Stimulated activated CD8-positive, alpha-beta memory T cell treated with anti-CD3 and anti-CD28 coated beads, Interleukin-15, amount 100 ng/mL, for 4 hours (primary cell): ENCODE measurements at places on chromosomes 4 and X.

GRCh38 chr4:64564126-64564525, 154.9 kb upstream of the TECRL start:
- no peak for DNase-seq

DNA sequence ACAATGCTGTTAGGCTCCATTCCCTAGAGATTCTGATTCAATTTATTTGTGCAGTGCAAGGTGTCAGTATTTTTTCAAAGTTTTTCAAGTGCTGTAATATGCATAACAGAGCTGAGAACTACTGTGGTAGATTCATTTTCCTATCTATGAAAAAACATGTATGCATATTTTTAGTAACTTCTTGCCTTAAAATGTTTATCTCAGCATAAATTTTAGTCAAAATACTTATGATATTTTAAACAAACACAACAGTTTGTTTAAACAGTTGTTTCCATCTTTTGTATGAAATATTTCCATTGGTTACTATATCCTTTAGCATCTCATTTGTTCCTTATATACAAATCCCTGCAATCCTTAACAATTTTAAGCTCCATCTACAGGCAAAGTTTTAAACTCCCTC, 624.8 kb upstream of the ADGRL3 start:
- DNase-seq: no peak

DNA sequence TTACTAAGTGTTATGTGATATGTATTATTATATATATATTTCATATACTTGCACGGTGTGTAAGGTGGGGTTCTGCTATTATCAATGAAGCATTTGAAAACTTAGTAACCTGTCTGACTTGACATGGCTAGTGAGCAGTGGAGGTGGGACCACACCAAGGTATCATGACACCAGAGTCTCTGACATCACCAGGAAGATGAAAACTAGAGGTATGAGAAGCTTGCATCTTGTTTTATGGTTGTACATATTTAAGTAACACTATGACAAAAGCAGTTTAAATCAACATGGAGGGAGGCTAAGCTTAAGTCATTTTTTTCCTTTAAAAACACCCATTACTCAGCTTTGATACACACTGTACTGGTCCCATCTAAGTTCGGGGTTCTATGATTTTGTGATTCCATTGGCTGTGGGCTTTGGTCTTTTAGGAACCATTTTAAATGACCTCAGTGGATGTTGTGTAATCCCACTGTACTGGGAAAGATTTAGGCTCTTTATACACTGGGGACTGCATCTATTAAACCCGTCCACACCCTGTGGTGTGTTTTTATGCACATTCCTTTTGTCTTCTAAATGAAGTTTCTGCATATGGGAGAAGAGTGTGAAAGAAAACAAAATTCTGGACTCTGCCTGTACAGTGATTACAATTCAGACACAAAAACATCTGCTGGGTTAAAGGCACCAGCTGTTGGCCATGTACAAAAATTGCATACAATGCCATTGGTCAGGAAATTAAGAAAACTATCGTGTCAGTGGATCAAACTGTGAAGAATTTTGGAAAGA, 570.6 kb downstream of the SPRY1 start:
- no peak for DNase-seq

DNA sequence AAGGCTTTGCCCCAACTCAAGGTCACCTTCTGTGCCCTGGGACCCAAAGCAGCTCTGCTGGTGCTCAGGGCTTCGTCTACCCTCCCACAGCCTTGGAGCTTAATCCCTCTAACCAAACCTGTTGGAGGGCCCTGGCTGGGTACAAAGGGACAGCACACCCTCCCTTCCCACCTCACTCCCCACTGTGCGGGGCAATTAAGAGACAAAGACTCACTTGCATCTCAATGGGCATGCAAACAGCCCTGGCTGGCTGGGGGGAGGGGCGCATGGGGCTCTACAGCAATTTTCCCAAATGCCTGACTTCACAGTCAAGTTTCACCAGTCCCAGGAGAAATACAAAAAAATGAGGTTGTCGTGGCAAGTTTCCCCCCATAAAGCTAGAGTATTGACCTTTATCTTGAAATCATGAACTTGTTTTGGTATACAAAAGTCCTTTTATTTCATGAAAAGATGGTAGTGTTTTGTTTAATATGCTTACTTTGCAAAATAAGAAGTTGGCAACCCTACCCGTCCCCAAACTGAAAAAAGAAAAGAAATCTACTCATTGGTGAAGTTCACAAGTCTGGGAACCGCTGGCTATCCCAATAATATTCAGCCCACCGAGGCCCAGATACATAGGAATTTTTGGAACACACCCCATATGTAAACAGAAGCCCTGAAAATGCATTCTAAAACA, 4.1 kb upstream of the CD99L2 start:
- no peak for DNase-seq

DNA sequence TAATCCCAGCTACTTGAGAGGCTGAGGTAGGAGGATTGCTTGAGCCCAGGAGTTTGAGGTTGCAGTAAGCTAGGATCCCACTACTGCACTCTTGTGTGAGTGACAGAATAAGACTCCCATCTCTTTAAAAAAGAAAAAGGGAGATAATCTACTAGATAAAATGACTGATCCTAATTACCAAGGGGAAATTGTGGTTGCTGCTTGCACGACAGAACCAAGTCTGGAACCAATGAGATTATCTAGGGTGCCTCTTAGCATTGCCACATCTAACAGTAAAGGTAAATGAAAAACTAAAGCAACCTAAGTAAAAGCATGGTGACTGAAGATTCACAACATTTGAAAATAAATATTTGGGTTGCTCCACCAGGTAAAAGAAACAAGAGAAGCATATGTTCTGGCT, 185.1 kb downstream of the PDHA2 start:
- no peak for DNase-seq

GRCh38 chr4:52107745-52108144, 56.6 kb downstream of the SPATA18 start:
- no peak for DNase-seq

DNA sequence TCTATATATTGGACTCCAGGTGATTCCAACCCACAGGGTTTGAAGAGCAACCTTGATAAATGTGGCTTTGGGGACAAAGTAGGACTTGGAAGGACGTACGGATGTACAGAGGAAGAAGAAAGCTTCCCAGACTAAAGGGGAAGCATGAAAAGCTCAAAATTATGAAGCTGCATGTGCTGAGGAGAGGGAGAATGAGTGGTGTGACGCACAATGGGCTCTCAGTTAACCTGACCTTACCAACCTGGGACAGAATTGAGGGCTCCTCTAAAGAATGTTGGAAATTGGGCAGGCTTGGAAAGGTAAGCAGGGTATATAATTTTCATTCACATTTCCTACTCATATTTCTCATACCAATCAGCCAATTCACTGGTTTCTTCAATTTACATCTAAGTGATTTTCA, 10.5 kb upstream of the TIGD2 start:
- no peak for DNase-seq

- DNase-seq: no peak
Measured at GRCh38 chr4:40617872-40618271, 11.8 kb downstream of the RBM47 start.

DNA sequence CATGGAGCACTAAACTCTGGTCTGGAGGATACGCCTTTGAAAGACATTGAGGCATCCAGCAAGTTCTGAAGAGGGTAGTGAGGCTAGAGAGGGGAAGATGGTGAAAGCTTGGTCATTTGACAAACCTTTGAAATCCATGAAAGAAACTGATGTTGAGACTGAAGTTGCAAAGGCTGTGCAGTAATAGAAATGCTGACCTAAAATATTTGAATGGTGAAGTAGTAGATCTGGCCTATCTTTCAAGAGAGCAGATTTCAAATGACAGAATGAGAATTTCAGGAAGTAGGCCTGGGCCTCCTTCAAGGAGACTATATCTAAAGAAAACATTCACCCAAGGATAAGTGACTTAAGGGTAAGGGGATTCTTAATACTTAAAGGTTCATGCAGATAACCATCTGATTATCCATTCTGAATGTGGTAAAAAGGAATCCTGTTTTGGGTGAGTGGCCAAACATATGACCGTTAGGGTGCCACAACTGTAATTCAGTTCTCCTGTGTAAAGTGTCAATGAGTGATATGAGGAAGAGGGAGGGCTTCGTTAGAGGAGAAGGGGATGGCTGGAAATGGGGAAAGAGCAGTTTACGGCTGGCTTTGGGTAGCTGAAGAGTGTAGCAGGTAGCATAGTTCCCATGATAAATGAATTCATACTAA, 62.2 kb downstream of the AMELX start:
- DNase-seq: no peak

DNA sequence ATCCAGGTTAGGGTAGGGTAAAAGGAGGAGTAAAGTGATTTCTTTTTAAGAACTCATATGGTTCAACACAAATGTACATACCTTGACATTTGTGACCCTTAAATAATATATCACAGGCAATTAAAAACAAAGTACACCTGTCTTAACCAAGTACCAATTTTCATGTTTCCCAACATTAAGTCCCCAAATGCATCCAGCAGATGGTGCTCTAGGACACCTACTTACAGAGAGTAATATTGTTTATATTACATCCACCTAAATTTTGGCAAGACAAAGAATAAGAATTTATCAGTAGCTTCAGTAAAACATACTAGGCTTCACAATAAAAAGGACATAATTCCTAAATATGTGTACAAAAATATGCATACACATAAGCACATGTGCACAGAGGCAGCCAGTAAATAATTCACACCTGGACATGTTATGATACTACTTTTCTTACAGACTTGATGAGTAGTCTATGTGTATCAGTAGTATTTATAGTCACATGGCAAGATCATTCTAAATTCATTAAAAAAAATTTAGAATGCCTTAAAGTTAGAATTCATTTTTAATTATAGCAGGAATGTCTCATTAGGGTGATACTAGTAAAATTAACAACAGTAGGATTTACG, 219.7 kb downstream of the DCLK2 start:
- no peak for DNase-seq

GRCh38 chrX:151552743-151553142, 10.7 kb upstream of the PASD1 start:
- no peak for DNase-seq

DNA sequence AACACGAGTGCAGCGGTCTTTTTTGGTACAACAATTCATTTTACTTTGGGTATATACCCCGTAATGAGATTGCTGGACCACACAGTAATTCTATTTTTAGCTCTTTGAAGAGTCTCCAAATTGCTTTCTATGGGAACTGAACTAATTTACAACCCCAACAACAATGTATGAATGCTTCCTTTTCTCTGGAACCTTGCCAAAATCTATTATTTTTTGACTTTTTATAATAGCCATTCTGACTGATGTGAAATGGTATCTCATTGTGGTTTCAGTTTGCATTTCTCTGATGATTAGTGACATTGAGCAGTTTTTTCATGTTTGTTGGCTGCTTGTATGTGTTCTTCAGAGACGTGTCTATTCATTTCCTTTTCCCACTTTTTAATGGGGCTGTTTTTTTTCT, 240.8 kb downstream of the STK32B start:
- no peak for DNase-seq

- DNase-seq: no peak
Measured at GRCh38 chrX:141469469-141469868, 115.1 kb downstream of the SPANXA1 start.

- no peak for DNase-seq
Measured at GRCh38 chr4:80049813-80050534, 23.1 kb downstream of the ANTXR2 start.

GRCh38 chr4:130021706-130022105, 925.8 kb downstream of the C4orf33 start:
- DNase-seq: no peak

DNA sequence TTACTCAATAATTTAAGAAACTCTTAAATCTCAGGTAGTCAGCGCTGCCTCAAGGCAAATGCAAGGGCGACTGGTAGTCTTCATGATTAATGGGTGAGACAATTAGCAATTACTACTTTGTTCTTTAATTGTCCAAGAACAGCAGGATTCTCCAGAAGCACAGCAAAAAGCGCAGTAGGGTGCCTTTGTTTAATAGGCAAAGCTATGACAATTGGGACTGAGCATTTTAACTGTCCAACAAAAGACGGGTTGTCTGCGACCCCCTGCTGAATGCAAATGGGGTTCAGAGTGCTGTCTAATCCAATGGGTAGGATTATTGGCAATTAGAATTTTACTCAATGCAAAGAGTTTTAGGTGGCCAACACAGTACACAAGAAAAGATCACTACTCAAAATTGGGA, 286.1 kb downstream of the CHIC1 start:
- DNase-seq: no peak

DNA sequence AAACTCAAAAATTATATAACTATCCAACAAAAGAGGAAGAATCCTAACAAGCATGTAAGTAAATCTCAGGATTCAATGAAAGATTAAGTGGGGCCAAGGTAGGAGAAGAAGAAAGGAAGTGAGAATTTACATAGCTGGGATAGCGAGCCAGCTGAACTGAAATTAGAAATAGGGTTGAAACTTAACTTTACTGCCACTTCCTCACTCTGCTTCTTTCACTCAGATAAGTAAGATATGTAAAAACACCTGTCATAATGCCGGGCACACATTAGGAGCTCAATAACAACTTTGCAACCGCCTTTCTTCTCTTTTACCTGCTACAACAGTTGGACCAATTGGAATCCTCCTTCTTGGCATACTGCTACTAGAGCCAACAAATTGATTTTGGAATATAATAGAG, 129.4 kb downstream of the CNKSR2 start:
- no peak for DNase-seq

GRCh38 chr4:10664408-10664807, 20.2 kb downstream of the CLNK start:
- no peak for DNase-seq

GRCh38 chr4:177308125-177308524, 1.5 kb upstream of the NEIL3 start:
- DNase-seq: no peak

GRCh38 chr4:184286358-184286757, 68.7 kb upstream of the ENPP6 start:
- no peak for DNase-seq

DNA sequence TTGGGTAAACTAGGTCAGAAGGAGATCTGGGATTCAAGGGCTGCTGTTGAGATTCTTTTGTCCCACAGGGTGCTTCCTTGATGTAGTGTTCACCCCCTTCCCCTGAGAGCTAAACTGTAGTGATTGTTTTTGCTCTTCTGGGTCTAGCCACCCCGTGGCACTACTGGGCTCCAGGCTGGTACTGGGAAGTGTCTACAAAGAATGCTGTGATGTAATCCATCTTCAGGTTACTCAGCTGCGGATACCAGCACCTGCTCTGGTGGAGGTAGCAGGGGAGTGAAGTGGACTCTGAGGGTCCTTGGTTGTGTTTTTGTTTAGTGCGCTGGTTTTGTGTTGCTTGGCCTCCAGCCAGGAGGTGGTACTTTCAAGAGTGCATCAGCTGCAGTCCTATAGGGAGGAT, 365.5 kb downstream of the ZNF674 start:
- DNase-seq: no peak

DNA sequence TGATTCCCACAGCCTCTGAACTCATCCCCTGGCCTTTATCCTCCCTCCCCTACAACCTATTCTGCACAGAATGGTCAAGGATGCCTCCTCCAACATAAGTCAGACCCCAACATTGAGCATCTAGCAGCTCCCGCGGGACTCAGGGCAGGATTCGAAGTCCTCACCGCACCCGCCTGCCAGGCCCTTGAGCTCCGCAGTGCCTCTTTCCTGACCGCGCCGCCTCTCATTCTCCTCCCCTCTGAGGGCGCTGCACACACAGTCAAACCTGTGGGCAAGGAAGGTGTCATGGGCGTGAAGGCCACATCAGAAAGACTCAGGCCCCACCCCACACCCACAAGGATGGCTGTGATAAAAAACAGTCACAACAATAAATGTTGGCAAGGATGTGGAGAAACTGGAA, 84.1 kb downstream of the CPZ start:
- DNase-seq: no peak

GRCh38 chr4:77854431-77855111, 8.1 kb upstream of the MRPL1 start:
- no peak for DNase-seq

GRCh38 chrX:23483396-23483795, 148.7 kb downstream of the PTCHD1 start:
- no peak for DNase-seq

- no peak for DNase-seq
Measured at GRCh38 chr4:102832105-102832504, 4.8 kb upstream of the UBE2D3 start.
